Kidney glomerular epithelial cell (primary cell): ENCODE measurements at places on chromosomes 3 and 15.

- DNase-seq = no peak
Measured at GRCh38 chr15:68053001-68053400, 1.1 kb upstream of the PIAS1 start.

- no peak for DNase-seq
Measured at GRCh38 chr3:114671741-114672510, 378.1 kb downstream of the TIGIT start.

- no peak for DNase-seq
Measured at GRCh38 chr3:71907996-71908395, 123.0 kb upstream of the PROK2 start.

DNA sequence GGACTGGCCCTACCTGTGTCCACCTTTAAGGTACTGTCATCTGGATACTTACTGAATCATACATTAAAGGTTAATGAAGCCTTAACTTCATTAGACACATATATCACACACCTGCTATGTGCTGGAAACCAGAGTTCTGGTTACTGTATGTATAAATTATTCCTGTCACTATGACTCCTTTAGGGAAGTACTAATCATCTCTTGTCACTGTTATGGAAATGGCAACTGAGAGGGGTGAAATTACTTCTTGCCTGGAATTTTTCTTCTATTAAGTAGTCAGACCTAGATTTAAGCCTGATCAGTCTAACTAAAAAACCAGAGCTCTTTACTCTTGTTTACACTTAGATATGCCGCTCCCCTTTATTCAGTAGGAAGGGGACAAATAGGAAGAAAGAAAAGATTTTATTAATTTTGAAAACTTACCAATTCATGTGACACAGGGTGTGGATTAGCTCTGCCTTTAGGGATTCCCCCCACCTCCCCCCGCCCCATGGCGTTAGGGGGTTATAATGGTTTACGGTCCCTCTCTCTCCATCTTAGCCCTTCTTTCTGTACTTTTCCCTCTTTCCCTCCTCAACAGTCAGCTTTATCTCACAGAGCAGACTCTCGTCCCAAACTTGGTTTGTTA, 152.5 kb downstream of the KLHL25 start:
- DNase-seq = no peak

GRCh38 chr15:82309802-82310201, 39.5 kb downstream of the GOLGA6L10 start:
- no peak for DNase-seq

GRCh38 chr15:58444658-58445332, 13.0 kb downstream of the LIPC start:
- no peak for DNase-seq

- no peak for DNase-seq
Measured at GRCh38 chr3:102192575-102192974, 242.2 kb upstream of the ZPLD1 start.

GRCh38 chr3:16841904-16842271, 42.9 kb upstream of the PLCL2 start:
- DNase-seq = no peak

GRCh38 chr3:169562988-169563774, 100.3 kb downstream of the MECOM start:
- DNase-seq = no peak

DNA sequence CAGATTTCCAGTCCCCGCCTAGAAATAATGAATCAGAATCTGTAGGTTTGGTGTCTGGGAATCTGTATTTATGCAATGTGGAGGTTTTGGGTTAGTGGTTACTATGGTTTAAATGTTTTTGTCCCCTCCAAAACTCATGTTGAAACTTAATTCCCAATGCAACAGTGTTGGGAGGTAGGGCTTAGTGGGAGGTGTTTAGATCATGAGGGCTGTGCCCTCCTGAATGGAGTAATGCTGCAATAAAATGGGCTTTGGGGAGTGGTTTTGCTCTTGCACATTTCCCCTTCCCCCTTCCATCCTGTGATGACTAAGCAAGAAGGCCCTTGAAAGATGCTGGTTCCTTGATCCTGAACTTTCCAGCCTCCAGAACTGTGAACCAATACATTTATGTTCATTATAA, 9.2 kb upstream of the RFC4 start:
- DNase-seq = peak; percentile 6

GRCh38 chr3:171295484-171296373, 164.5 kb downstream of the TNIK start:
- DNase-seq = no peak

DNA sequence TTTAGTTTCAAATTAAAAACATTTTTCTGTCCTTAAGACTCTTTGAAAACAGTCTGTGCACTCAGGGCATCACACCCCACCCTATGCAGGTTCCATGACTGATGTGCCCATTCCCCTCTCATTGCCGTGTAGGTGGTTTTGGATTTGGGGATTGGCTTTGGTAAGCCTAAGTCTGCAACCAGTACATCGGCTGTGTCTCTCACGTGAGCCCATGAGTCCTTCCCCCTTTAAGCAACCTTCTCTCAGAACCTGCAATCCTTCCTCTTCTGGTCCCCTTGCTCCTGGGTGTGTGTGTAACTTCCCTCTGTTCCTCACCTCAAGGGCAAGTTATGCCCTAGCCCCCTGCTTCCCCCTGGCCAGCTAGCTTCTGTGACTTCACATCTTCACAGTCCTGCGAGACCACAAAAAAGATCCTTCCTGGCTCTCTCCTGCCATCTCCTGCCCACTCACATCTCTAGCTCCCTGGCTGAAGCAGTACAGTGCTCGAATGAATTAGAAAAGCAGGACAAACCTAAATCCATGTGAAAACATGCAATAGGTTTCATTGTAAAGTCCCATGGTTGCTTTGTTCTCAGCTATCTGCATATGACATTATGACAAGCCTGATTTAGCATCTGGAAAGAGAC, 126.7 kb downstream of the UACA start:
- no peak for DNase-seq

DNA sequence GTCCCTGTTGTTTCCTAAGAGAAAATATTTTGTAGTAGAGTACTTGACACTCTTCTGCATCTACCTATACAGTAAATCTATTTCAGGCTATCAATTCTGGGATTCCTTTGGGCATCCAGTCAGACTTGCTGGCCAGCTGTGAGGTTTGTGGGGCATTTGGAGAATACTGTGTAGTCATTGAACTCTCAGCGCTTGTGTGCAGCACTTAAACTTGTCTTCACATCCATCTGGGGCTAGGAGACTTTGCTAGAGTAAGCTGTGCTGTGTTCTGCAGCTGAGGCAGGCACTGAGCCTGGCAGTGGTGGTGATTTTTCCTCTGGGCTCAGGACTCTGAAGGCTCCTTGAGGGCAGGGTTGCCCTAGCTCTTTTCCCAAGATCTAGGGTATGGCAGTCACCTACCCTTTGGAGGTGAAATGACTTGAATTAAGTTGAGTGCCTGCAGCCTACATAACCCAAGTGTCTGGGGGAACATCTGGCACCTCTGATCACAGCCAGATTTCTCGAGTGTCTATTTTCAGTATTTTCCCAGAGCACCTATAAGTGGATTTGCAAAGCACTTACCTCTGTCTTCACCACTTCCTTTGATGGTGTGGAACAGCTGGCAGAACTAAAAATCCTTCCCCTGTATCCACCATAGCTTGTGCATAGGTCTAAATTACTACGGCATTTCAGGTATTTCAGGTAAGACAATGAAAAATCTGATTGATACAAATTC, 19.3 kb downstream of the CLSTN2 start:
- no peak for DNase-seq

DNA sequence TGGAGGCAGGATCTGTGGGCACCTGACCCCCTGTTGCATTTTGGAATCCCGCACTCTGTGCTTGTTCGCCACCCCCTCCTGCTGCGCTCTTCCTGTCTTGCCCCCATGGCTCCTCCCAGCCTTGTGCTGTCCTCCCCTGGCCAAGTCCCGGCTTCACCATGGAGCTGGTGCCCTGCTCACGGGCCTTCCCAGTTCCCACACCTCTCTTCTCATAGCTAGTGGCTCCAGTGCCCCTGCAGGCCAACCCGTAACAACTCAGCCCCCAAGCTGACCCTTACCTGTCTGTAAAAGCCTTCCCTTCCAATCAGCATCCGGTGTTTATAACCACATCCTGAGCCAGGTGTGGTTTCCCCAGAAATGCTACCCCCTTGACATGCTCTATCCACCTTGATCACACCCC, 407.7 kb upstream of the C2CD4B start:
- DNase-seq = no peak

GRCh38 chr15:99305761-99306505, 54.7 kb downstream of the LRRC28 start:
- peak; percentile 62 for DNase-seq

GRCh38 chr15:43509660-43510199, 7.7 kb upstream of the MAP1A start:
- no peak for DNase-seq

GRCh38 chr15:33277689-33278088, 33.1 kb upstream of the RYR3 start:
- no peak for DNase-seq

- DNase-seq = peak; percentile 6
Measured at GRCh38 chr3:44729384-44729910, at the start of gene ZNF501. TSS of gene ZNF501 (plus strand) at chr3:44729635. CDS start at chr3:44734422, 4,787 bp downstream.

DNA sequence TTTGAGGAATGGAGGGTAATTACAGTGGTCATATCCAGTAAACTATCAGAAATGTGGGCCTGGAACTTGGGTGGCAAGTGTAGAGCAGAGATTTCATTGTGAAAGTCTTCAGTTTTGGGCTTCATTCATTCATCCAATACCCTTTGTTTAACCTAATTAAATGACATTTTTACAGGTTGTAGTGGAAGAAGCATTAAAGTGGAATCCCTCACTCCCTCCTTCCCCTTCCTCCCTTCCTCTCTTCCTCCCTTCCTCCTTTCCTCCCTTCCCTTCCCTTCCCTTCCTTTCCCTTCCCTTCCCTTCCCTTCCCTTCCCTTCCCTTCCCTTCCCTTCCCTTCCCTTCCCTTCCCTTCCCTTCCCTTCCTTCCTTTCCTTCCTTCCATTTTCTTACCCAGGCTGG, 219.3 kb downstream of the PDCD6IP start:
- no peak for DNase-seq

DNA sequence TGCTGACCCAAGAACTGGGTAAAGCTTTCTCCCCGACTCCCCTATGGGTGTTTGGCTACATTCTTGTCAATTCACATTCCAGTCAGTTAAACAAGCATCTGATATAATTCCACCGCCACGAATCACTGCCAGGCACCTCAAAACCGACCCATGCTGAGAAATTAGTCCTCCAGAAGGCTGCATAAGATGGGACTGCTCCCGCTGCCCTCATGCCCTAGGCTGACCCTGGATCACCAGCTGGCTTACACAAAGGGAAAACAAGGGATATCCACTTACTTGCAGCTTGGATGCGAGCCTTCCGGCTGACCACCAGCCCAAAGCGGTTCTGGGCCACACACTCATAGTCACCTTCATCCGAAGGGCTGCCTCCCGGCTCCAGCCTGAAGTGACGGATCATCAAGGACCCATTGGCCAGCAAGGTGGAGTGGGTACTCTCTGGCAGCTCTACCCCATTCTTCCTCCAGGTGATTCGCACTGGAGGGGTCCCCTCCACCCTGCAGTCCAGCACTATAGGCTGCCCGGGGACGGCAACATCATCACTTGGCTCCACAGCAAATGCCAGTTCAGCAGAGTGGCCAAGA, 2.9 kb downstream of the IGDCC3 start:
- DNase-seq = peak; percentile 30

- DNase-seq = peak; percentile 98
Measured at GRCh38 chr3:55160241-55160983, 232.6 kb upstream of the LRTM1 start.

DNA sequence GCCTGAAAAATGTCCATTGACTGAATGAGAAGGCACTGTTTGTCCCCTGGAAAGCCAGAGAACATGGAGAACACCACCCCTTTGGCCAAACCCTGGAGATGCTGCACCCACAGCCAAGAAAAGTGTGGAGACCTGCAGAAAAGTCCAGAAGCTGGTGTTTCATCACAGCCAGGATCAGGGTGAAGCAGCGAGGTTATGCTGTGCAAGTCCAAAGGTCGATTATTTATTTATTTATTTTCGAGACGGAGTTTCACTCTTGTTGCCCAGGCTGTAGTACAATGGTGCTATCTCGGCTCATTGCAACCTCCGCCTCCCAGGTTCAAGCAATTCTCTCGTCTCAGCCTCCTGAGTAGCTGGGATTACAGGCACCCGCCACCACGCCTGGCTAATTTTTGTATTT, 5.5 kb upstream of the CTSH start:
- no peak for DNase-seq

- DNase-seq = no peak
Measured at GRCh38 chr3:60176614-60177013, 1074.6 kb downstream of the FHIT start.

GRCh38 chr3:94036909-94037507, 8.6 kb upstream of the STX19 start:
- peak; percentile 29 for DNase-seq

DNA sequence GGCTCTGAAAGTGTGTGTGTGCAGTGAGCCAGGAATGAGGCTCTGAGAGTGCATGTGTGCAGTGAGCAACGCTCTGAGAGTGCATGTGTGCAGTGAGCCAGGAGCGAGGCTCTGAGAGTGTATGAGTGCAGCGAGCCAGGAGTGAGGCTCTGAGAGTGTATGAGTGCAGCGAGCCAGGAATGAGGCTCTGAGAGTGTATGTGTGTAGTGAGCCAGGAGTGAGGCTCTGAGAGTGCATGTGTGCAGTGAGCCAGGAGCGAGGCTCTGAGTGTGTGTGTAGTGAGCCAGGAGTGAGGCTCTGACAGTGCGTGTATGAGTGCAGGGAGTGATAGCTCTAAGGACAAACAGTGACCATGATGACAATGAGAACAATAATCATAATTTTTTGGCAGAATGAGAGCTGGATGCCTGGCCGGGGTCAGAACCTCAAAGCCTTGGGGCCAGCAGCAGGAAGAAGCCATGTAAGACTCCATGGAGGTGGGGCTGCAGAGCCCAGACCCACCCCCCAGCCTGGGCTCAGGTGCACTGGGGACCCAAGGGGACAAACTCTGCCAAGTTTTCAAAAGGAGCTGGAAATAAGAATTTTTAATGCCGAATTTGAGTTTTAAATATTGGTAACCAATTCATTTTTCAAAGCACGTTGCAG, 85.7 kb upstream of the PRR20G start:
- no peak for DNase-seq

- peak; percentile 60 for DNase-seq
Measured at GRCh38 chr3:12155828-12156227, 2.9 kb downstream of the TIMP4 start.

GRCh38 chr15:70210528-70210927, 112.8 kb upstream of the TLE3 start:
- DNase-seq = no peak

GRCh38 chr15:77633913-77634265, 1.2 kb upstream of the LINGO1 start:
- DNase-seq = no peak

- no peak for DNase-seq
Measured at GRCh38 chr15:67400890-67401289, 120.0 kb upstream of the C15orf61 start.

- DNase-seq = no peak
Measured at GRCh38 chr15:25803541-25803940, 59.6 kb downstream of the ATP10A start.

GRCh38 chr3:28564211-28564610, 215.6 kb upstream of the AZI2 start:
- DNase-seq = no peak

- no peak for DNase-seq
Measured at GRCh38 chr3:23254835-23255234, 51.7 kb downstream of the UBE2E2 start.

GRCh38 chr3:33025648-33026178, 71.2 kb downstream of the GLB1 start:
- DNase-seq = no peak

GRCh38 chr15:57418635-57419034, 42.3 kb downstream of the CGNL1 start:
- peak; percentile 49 for DNase-seq
